NCI-H2081 treated with DMSO at 0.1 percent for 48 hours (cell line): ENCODE measurements at places on chromosomes 3 and 15.

DNA sequence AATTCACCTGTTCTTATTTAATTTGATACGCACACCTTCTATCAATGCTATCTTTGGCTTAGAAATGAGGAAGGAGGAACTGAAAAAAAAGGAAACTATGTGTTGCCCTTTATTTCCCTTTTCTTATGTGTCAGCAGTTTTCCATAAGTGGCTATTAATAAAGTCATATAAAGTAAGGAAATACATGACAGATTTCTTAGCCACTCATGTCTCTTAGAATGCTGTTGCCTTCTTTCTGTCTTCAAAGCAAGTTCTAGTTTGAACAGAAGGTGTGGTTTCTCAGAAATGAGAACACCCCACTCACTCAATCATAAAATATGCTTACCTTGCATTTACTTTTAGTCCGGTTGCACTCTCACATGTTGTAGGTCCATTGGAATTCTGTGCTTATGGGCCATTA is 640.5 kb upstream of the GRM7 start:
- DNase-seq = no peak

DNA sequence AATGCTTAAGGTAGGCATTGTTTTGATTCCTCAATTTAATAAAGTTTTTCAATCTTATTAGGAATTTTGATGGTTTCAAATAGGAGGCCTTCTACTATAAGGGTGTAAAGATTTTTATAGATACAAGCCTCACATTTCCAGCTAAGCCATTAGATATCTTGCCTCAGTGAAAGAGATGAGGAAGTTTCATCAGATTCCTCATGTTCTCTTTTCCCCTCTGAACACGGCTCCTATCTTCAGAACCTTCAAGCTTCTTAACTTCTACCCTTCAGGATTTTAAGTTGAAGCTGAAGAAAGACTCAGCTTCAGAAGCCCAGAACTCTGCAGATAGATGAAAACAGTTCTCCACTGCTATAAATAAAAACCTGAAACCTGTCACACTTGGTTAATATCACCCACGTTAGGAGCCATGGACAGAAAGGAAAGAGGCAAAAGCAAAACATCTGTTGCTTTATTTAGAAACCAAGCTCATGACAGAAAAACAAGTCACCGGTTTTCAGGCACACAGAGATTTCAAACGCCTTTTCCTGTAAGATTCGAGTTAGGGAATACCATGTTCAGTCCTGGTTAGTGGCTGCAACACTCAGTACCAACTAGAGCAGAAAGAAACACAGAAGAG is 82.2 kb upstream of the GOLGA8B start:
- no peak for DNase-seq

DNA sequence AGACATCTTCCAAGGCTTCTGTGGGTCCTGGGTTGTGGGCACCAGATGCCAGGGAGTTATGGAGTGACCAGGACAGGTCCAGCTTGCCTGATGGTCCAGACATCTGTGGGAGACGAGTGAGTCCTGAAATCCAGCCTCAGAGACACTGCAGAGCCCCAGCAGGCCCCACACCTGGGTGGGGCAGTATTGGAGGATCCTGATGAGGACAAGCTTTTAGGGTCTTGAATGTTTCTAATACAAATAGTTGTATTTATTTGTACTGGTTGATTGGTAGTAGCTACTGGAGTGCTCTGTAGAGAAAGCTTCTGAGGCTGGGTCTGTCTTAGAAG is 67.5 kb upstream of the PRR23C start:
- DNase-seq = no peak

- DNase-seq = no peak
These were observed 63.2 kb downstream of the TMEM266 start for GRCh38 chr15:76123031-76123430.

DNA sequence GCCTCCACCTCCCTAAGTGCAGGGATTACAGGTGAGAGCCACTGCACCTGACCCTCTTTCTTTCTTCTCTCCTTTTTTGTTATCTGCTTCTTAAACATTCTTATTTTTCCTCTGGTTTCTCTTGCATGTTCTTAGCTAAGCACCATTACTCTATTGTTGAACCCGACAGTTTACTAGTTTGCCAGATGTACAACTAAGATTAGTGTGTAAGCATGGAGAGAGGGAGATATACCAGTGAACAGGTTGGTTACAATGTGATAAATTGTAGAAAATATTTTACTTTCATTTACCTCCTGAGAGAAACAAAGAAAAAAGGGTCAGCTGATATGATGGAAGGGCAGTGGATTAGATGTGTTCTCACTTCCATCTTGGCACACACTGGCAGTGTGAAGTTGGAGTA is 4.9 kb downstream of the HAUS2 start:
- no peak for DNase-seq

DNA sequence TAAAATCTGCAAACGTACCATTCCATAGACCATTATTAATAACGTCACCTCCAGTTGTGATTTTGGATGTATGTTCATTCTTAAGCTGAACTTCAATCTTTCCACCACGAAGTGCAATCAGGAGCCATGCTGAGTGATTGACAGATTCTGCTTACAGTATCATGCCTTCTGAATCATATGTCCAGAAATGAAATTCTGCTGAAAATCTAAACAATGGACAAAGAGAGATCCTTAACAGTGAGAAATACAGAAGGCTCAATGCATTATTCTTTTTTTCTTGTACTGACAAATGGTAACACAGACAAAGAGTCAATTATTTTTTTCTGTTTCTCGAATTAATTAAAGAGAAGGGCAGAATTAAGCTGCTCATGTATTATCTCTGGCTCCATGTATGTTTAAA is 1114.5 kb downstream of the EPHA3 start:
- DNase-seq = no peak

GRCh38 chr3:127064391-127065137 is 81.6 kb downstream of the PLXNA1 start:
- no peak for DNase-seq

GRCh38 chr3:25621087-25621486 is 43.6 kb downstream of the TOP2B start:
- DNase-seq = no peak

GRCh38 chr3:104316118-104316517 is 1050.6 kb upstream of the ALCAM start:
- no peak for DNase-seq

DNA sequence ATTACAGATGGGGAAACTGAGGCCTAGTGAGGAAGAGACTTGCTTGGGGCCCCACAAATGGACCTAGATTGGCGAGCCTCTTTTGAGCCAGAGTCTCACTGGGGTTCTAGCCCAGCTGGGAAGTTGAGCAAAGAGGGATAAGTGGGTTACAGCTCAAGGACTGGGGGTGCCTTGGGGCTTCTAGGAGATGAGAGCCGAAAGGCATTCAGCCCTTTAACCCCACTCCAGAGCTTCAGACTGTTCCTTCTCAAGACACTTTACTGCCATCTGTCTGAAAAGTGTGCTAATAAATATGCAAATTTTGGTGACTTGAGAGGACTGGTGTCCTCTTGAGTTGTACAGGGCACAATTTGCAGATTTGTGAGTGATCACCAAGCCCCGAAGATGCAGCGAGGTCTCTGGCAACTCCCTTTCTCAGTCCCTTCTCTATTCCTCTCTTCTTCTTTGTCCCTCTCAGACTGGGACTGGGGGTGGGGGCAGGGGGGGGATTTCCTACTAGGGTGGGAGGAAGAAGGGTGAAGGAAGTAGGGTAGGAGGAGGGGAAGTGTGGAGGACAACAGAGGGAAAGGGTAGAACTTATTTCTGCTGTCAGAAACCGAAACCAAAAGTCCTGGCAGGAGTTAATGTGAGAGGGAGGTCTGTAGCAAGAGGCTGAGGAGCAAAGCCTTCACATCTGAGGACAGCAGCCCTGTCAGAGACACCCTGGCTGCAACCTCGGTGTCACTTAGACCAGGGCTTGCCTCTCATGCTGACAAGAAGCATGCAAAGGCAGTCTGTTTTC is 16.2 kb upstream of the ANKDD1A start:
- no peak for DNase-seq

DNA sequence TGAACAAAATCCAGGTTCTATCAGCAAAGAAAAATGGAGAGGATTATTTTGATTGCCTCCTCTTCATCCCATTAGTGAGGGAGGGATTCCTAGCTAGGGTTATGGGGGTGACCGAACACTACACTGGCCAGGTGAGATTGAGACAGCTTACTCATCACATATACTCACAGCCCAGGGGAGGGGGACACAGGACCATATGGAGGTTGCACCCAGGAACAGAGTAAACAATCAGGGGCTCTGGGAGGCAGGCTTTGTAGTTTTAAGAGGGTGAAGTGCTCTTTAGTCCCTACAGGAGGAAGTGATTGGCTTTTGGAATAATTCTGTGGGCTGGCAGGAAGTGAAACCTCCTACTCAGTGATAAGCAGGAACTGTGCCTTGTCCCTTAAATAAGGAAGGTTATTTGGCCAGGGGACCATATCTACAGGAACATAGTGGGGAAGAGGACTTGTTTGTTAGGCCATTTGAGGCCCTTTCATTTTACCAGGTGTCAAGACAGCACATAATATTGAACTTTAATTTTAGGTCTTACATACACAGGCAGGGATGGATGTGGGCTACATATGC is 17.5 kb upstream of the KCTD6 start:
- DNase-seq = no peak

GRCh38 chr15:58732625-58733363 is 16.7 kb downstream of the ADAM10 start:
- DNase-seq = no peak

DNA sequence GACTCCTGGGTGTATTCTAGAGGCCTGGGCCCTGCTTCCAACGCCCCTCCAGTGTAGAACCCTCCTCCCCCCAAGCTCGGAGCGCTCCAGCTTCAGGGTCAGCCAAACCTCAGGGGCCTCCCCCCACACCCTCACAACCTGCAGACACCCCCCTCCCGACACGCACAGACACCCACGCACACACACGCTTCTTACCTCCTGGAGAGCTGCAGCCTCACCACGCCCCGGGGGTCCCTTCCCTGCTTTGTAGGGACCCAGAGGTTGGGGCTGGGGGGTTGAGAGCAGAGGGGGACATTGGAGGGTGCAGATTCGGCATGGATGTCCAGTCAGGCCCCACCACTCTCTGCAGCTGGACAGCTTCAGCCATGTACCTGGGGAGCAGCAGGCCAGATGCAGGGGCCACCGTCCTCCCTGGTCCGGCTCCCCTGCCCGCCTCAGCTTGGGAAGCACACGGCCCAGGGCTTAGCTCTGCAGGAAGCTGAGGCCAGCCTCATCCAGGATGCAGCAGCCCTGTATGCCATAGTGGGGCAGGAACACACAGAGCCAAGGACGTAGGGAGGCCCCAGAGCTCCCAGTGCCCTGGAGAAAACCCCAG is 13.0 kb downstream of the ZDHHC19 start:
- no peak for DNase-seq

DNA sequence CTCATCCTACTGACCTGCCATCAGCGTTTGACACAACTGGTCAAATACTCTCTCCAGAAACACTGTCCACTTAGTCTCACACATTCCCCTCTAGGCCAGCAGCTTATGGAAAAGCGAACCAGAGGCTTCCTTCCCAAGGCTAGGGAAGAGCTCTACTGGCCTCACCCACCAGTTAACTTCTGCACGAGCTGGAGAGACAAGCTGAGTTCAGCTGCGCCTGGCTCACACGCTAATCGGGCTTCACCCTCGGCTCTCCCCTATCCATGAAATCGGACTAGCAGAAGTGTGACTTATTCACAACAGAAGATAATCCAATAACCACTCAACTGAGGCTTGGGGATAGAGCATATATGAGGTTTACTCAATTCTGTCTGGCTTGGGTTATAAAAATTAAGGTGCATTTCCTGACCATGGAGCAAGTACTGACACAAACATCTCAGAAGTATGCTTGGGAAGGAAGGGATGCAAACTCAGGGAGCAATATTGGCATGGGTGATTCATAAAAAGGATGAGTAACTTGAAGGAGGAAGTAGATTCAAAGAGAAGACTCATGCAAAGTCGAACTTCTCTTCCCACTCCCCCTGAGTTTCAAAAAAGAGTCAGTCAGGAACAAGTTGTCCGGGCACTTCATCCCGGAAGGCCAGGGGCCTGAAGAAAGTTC is 73.1 kb downstream of the XXYLT1 start:
- no peak for DNase-seq

DNA sequence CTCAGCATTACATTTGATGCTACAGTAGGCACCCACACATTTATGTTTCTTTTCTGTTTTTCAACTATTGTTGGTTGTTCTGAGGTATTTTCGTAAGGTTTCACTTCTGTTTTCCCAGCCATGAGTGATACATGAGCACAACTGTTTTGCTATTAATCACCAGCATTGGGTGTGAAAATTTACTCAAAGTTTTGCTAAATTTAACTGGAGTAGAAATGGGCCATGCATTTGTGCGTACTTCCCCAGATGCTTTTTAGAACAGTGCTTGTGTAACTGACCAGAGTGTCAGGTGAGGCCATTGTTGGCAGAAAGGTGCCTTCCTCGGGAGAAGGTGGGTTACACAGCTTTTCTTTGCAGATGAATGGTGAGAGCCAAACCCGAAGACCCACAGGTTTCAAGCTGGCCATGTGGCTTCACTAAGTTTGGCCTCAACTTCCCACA is 70.4 kb downstream of the ST6GAL1 start:
- DNase-seq = no peak

DNA sequence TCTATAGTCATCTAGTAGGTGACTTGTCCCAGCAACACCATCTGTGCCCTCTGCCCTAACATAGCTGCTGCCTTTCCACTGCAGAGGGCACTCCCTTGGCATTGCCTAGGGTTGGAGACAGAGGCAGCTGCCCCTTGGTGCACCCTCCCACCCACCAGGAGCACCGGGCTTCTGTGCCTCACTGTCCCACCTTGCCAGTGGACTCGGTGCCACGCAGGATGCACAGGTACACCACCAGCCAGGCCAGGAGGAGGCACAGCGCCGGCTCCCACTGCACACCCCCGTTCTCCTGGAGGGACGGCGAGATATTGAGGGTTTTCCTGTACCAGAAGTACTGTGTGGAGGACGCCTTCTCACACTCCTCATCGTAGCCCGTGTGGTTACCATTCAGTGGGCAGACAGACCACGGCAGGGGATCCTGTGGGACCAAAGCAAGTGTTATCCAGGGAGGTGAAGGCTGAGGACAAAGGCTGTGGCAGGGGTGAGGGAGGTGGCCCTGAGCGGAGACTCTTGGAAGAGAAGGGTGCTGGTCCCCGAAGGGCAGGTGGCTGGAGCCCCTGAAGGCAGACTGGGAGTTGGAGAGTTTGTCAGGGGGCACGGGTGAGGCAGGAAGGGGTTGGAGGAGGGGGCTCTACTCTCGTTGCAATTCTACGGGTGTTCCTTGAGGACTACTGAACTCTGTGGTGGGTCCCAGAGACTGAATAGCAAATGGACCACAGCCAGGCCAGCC is 20.6 kb downstream of the SLC6A20 start:
- no peak for DNase-seq

DNA sequence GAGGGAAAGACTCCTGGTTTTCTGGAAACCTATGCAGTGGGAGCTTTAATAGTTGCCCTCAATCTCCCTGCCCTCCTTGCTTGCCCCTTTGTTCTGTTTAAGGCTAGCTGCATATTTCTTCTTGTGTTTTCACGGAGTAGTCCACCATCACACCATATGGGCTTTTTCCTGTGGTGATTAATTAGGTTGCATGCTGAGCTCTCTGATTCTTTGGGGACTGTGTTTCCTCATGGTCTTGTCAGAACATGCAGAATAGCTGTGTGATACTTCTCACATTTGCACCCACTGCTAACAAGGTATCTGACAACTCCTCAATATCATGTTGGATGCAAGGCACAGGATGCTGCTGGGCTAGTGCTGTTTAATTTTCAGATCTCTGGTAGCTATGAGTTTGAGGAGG is 139.6 kb downstream of the PTPRG start:
- no peak for DNase-seq
